ENCODE measurements at places on chromosomes 4 and X.
A peak's percentile ranks its signal among the peaks of the same experiment; 100 is the strongest.

DNA sequence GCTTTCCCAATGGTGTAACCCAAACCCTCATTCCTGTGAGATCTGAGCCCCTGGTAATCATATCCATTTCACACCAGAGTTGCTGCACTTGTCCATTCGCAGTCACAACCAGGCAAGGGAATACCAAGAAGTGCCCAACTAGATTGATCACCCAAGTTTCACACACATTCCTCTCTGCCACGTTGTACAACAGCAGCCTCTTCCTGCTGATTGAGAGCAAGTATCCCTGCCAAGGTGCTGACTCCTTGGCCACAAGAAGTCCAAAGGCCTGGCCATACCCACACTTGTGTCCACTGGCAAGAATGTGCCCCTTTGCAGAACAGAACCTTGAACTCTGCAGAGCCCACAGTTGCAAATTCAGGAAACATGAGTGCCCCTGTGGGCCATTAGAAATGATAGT lies 6.5 kb upstream of the ACOT9 start:
- DNase-seq = no peak

DNA sequence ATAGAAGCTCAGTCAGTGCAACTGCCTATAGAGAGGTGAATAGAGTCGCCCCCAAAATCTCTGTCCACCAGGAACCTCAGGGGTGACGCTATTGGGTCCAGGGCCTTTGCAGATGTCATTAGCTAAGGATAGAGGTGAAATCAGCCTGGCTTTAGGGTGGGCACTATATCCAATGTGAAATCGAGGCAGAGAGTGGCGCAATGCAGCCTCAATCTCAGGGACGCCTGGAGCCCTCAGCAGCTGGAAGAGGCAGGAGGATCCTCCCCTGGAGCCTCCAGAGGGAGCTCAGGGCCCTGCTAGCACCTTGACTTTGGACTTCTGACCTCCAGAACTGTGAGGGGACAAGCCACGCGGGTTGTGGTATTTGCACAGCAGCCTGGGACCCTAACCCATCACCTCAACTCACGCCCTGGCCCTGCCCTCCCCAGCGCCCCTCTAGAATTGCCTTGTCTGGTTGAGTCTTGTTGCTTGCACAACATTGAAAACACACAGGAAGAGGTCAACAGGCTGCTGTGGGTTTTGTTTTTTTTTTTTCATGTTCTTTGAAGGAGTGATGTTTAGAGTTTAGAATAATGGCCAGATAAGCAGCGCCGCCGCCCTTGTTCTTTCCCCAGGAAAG lies 89.4 kb upstream of the PSAPL1 start:
- DNase-seq = no peak

- DNase-seq = peak; percentile 35
Observed at GRCh38 chr4:6250235-6250983, 19.2 kb upstream of the WFS1 start.

GRCh38 chrX:139113708-139114107 lies 402.2 kb upstream of the FGF13 start:
- no peak for DNase-seq

DNA sequence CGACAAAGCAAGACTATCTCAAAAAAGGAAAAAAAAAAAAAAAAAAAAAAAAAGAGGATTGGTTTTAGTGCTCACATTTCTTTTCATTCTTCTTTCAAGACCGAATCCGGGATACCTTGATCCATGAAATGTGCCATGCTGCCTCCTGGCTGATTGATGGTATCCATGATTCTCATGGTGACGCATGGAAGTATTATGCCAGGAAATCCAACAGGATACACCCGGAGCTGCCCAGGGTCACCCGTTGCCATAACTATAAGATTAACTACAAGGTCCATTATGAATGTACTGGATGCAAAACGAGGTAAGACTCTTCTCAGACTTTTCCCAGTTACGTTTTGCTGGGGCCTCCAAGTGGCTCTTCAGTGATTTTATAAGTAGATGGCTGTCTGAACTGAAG lies 6.1 kb downstream of the CXCR3 start:
- no peak for DNase-seq

DNA sequence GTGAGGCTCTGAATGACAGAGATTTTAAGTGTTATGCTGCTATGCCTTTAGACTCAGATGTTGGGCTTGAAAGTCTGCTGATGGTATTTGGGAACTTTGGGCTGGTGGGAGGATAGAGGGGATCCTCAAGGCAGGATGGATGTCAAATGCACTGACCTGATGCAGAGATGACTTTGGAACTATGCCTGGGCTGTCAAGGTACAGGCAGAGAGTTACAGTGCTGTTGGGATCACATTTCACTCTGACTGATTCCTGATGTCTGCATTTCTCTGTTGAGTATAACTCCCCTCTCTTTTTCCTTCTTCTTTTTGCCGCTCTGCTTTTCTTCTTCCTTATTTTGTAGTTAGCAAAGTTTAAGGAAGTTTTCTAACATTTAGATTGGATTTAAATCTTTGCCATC lies 271.8 kb upstream of the ARX start:
- no peak for DNase-seq

DNA sequence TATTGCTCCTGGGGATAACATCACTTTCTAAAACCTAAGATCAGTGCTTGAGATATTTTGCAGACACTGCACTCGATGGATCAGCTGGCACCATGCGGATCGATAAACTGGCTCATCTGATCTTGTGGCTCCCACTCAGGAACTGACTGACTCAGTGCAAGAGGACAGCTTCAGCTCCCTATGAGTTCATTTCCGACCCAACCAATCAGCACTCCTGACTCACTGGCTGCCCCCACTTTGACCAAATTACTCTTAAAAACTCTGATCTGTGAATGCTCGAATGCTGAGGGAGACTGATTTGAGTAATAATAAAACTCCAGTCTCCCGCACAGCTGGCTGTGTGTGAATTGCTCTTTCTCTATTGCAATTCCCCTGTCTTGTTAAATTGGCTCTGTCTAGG lies 110.1 kb downstream of the ANAPC4 start:
- DNase-seq = no peak

DNA sequence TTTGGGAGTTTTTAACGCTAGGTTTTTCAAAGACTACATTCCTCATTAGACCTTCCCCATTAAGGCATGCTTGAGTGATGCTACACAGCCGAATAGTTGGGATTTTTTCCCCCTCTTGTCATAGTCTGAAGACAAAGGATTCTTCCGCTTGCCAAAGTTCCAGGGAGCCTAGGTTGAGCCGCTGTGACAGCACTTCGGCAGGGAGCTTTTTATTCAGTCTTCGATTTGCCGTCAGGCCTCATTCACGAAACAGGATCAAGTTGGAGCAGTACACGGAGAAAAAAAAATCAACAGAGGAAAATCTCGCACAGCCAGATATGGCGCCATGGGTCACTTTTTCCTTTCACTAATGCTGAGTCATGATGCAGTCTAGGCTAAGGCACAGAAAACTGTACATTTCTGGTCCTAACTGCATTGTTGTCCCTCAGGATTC lies 24.3 kb downstream of the SHROOM3 start:
- DNase-seq = no peak

DNA sequence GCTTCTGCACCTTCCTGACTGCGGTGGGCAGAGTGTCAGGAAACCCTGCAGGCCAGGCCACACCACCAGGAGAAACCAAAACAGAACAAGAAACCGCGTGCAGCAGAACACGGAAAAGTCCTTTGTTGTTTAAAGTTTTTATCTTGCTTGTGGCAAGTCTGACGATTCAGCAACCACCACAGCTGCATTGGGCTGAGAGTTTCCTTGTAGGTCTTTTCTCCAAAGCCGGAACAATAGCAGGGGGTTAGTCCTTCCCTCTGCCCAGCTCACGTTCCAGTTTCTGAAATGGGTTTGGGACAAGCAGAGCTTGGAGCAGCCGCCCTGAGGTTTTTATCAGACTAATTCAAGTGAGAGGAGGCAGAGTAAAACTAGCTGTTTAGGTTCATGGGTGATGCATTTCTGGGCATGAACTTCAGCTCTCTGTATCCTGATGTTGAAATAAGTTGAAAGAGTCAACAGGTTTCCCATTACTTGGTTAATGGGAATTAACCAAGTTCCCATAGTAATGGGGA lies 216.9 kb downstream of the PTTG2 start:
- no peak for DNase-seq

DNA sequence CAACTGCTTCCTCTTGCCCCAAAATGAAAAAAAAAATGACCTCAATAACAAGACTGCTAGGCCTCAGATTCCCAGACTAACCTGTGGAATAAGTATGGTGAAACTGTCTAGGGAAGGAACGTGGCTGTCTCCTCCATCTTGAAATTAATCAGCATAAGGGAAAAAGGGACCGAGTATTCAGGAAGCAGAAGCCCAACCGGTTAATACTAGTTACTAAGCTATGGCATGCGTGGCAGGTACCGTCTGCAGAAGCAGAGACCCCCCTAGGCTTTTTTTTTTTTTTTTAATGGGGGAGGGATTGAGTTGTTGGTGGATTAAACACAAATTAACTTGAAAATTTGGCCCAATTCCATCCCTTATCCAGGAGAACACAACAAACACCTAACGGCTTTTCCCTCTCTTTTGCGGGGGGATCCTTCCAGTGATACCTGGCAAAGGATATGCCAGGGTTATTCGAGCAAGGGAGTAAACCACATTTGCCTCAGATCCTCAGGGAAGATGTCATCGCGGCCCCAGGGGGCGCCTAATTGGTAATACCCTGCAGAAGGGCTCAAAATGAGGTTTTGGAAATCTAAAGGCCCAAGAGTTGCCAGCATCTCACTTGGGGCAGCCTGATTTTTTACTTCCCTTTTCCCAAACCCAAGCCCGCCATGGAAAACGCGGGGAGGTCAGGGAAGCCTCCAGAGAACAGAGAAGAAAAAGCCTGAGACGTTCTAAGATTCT lies 893 bp downstream of the RLIM start:
- DNase-seq = no peak

- no peak for DNase-seq
Observed at GRCh38 chrX:119468551-119469312, 488 bp downstream of the SLC25A5 start.

DNA sequence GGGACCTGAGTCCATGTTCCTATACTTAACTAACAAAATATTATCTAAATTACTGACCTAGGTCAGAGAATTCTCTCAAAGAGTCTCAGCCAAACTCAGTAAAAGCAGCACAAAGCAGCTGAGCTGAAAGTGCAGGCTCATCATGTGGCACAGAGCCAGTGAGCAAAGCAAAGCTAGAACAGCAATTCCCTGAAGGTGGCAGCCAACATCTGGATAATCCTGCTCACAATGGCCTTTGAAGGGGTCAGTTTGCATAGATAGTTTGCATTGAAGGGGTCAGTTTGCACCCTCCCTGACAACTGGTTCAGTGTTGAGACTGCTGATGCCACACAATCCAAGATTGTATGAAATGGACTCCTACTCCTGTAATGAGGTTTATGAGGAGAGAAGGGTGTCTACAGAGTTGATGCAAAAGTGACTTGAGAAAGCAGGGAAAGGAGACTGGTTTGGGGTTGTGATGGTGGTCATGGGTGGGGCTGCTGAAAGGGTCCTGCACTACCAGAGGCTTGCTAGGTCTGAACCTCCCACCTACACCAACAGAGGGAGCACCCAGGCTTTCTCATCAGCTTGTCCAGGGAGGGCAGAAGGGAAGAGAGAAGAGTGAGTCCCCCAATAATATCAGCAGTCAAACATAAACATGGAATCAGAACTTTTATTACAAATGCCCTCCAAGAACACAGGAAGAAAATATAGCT lies 39.7 kb downstream of the TRIM61 start:
- no peak for DNase-seq

DNA sequence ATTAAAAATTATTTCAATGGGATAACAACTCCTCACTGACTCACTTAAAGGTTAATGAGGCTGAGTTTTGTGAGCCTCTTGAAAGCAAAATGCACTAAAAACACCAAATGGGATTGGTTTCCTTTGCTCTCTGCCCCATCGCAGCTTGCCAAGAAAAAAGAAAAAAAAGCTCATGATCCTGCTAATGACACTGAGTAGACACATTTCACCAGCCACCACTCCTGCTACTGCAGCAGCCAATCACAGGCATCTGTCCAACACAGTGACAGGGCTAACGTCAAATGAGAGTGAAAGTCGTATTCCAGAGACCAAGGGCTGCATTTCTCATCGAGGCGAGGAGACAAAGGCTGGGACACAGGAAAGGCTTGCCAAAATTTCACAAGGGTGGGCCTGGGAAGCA lies 5.2 kb downstream of the APBB2 start:
- no peak for DNase-seq

- no peak for DNase-seq
Observed at GRCh38 chr4:26803211-26803861, 57.3 kb upstream of the STIM2 start.

GRCh38 chr4:139253046-139253445 lies 27.0 kb downstream of the MGARP start:
- DNase-seq = no peak

DNA sequence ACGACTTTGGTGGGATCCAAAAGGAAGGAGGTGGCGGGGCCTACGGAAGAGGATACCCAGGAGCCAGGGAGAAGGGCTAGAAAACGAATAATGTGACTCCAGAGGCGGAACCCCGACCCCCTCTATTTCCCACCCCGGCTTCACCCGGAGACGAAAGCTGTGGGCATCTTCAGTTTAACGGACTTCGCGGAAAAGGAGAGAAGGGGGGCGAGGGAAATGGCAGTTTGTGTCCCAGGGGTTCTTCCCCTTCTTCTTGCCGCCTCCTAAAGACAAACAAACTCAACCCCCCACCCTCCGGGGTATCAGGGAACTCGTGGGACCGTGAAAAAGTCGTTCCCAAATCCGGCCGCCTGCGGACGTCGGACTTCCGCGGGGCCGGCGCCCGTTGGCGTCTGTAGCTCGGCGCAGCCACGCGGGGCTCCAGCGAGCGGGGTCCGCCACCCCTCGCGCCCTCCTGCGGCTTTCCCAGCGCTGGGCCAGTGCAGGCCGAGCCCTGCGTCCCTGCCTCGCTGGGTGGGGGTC lies 3.6 kb upstream of the LEF1 start:
- DNase-seq = no peak

DNA sequence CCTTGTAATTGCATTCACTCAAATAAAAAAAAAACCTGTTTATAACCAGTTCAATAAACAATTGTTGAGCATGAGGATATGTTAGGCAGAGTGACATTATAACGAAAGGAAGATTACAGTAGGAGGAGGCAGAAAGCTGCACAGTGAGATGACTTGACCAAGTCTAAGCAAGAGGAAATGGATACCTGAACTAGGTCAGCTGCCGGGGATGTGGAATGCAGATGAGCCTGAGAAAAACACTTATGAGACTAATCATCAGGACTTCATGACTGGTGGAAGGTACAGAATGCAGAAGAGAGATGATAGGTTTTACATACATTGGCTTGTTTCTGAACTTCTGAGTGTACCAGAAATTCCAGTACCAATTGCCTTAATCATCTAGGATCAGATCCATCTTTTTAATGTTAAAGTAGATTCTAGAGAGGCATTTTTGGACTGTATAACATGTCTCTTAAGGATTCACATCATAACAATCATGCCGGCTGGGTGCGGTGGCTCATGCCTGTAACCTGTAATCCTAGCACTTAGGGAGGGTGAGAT lies 208.1 kb upstream of the PPP3CA start:
- no peak for DNase-seq

Measured in HS-5 (cell line).